NCI-H146 (cell line): ENCODE measurements at places on chromosomes 6 and 20.

DNA sequence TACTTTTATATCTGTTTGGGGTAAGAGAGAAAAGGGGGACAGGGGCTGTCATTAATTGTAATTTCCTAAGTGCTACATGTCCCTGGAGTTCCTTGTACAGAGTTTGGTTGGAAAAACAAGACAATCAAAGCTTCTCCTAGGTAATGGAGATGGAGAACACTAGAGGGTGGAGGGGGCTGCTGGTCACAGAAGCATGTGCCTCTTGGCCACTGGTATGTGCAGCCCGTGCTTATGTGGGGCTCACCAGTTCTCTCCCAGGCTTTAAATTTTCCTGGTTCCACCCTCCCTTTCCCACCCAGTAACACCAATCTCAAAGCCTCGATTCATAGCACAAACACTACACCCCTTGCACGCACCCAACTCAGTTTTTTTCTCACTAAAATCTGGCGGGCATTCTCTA lies 165.6 kb downstream of the SAMD5 start:
- no peak for DNase-seq

- no peak for DNase-seq
Measured at GRCh38 chr20:1377984-1378734, 14.7 kb downstream of the FKBP1A start.

DNA sequence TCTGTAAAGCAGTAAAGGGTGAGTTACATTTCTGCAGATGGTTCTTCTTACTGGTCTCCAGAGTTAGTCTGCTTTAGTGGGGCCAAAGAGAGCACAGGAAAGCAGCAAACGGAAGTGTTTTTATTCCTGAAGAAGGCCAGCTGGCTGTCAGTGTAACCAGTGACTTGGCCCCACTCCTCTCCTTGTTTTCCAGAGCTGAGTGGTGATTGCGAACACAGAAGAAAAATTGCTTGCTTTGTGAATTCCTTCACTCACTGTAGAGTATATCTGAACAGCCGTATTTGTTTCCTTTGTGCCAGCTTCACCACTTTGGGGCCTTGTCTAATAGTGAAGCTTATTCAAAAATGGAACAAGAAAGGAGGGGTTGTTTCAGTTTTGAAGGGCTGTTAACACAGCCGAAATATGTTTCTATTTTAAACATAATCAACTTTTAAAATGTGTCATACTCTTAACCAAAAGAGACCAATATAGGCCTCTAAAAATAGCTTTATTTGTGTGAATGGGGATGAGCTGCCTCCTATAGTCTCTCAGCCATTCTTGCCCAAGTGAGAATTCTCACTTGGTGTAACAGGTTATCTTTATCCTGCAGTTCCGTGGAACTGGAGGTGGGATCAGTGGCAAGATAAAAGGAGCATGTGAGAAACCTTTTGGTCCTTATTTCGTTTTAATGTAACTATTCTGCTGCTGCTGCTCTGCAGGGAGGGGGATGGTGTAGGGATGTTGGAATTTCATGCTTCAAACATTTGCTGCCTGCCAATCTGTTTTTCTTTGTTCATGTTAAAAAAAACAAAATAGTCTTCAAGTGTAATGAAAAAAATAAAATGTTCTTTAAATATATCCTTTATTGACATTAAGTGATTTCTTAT lies 37.8 kb downstream of the ZC2HC1B start:
- no peak for DNase-seq

- DNase-seq = no peak
Measured at GRCh38 chr6:21801446-21802174, 208.1 kb downstream of the SOX4 start.

DNA sequence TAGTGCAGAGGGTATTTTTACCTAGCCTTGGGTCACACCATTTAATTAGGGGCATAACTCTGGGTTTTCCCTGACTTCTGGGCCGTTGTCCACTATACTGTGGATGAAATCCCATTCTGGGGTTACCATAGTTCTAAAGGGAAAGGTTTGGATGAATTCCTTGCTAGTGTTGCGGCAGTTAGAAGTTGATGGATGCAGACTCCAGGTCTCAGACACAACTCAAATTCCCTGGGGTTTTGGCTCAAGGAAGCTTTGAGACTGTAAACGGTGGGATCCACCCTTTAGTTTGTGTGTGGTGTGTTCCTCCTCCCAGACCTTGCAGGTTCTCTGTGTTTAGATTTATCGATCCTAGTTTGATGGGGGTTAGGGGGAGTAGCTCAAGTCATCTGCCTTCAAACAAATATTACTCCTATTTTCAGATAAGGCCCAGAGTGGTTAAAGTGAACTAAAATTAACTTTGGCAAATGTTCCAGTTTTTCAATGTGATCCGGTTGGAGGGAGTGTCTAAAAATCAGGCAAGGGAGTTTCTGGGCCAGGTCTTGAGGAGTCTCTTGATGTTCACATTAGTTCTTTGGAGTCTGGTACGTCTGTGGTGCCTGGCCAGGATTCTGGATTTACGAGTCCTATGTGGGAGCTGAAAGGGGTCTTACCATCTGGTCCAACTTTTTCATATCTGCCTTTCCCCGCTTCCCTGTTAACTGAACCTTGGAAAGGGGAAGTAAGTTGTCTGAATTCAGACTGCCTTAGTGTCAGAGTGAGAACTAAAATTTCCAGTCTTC lies 1.5 kb downstream of the RALY start:
- DNase-seq = no peak
